ENCODE measurements at places on chromosomes 16 and 17.
A peak's percentile ranks its signal among the peaks of the same experiment; 100 is the strongest.

DNA sequence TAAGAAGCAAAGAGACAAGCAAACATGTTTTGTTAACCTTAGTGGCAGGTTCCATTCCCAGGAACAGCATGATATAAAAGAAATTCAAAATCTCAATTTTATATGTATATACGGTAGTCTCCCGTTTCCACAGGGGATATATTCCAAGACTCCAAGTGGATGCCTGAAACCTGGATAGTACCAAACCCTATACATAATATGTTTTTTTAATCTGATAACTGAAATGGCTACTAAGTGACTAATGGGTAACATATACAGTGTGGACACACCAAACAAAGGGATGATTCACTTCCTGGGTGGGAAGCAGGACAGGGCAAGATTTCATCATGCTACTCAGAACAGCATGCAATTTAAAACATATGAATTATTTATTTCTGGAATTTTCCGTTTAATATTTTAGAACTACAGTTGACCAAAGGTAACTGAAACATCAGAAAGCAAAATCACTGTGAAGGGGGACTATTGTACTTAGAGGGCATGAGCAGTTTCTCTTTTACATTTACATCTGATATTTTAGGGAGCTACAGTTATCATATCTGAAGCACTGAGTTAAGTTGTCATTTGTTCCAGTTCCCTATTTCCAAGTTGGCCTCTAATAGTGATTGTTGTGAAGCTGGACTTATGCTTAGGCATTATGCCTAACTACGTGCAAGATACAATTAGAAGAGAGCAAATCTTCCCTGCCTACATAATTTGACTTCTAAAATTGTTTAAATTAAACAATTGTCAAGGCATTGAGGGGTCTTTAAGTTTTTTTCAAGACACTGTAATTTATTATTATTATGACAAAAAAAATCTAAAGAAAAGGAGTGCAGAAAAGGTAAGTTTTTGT is 34.1 kb upstream of the ABCA6 start:
- peak; percentile 89 for DNase-seq

DNA sequence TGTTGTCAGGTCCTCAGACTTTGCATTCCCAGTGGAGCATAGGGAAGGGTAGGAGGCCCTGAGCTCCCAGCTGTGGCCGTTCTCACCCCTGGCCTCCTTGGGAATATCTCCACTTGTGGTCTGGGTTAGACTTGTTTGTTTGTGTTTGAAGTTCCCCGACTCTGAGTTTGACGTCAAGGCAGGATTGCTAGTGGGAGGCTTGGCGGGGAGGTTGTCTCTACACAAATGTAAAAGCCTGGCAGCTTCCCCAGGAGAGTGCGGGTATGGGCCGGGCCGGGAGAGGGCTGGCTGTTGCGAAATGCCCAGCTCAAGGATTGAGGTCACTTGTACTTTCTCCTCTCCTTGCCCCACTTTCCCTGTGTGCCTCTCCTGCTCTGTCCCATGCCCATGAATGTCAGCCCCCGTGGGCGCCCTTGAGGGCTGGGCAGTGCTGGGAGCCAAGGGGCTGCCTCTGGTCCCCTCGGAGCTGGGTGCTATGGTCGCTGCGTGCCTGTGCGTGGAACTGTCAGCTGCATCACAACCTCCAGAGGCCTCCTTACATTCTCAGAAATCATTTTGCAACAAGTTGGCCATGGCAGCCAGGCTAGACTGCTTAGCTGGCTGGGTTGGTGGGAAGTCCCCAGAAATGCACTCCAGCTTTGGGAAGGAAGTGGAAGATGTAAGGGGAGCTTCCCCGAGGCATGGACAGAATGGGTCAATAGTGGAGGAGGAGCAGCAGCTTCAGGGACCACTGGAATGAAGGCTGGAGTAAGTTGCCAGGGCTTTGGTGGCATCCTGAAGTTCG is 84.3 kb downstream of the KSR1 start:
- DNase-seq = peak; percentile 87

- DNase-seq = no peak
Measured at GRCh38 chr16:85624646-85625045, 11.5 kb downstream of the GSE1 start.

DNA sequence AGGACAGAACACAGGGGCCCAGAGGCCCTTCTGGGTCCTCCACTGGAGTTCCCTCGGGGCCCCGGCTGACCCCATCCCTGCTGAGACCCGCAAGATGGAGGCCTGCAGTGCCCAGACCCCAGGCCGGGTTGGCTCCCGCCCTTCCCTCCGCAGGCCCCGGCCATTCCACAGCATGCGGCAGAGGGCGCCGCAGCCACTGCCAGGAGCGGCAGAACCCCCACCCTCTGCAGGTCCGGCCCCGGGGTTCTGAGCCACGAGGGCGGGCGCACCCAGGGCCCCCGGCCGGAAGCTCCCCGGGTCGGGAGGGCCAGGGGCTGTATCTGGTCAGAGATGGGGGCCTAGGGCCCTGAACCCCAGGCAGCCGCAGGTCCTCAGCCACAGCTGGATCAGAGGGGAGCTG is 2.4 kb upstream of the PERCC1 start:
- peak; percentile 50 for DNase-seq

DNA sequence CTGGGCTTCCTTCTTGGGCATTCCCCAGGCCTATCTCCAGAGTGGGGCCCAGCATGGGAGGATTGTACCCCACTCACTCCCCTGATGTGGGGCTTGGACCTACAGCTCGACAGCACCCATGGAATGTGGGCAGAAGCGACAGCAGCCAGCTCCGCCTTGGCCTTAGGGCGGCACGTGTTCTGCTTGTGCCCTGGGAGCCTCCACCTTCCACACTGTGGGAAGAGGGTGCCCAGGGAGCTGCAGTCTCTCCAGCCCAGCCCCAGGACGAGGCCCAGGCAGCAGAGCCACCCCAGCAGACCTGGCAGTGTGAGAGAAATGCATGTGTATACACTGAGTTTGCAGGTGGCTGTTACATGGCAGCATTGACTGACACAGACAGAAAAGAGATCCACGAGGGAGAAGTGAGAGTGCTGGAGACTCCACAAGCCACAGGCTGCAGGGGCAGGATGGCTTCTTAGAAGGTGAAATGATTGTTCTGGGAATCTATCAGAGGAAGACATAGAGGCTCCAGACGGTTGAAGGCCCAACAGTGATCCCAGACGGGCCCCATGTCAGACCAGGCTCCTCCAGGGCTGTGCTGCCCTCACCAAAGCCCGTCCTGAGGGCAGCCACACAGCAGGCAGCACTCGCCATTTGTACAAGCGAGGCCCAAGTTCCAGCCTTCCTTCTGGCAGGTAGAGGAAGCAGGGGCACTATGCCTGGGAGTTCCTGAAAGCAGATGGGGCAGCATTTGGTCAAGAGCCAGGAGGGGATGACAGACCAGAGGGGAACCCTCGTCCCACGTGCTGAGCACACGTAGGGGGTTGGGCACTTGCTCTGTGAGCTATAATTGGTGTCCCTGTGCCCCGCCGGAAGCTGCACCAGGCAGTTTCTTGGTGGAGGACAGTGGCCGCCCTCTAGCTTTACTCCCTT is 2.8 kb upstream of the DNASE1 start:
- DNase-seq = no peak

- peak; percentile 19 for DNase-seq
Measured at GRCh38 chr17:3914312-3914670, 2.0 kb downstream of the P2RX1 start.

- no peak for DNase-seq
Measured at GRCh38 chr17:46821482-46822387, 3.2 kb upstream of the WNT3 start.

- DNase-seq = no peak
Measured at GRCh38 chr16:53911513-53911912, 207.6 kb downstream of the FTO start.

DNA sequence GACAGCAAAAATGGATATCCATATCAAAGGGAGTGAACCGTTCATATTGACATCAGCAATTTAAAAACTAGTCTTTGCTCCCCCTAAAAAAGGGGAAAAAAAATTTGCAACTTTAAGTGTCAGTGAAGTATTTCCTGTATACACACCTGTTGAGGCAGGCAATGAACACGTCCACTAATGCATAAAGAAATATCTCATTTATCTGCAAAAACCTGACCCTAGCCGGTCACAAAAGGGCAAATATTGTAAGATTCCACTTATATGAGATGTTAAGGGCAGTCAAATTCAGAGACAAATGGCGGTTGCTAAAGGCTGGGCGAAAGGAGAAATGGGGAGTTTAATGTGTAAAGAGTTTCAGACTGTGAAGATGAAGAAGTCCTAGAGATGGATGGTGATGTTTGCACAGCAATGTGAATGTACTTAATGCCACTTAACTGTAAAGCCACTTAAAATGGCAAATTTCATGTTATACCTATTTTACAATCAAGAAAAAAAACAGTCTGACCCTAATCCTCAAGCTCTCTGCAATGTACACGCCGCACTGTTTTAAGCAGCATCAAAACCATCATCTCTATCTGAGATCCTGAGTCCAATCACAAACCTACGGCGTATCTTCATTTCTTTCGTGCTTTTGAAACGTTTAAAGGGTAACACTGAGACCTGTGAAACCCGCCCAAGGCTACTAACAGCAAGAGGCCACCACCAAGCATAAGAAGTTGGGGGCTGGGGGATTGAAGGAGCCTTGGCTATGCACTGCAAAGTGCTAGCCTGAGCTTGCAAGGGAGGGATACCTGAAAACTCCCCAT is 1.1 kb downstream of the PARN start:
- DNase-seq = no peak

GRCh38 chr17:3669085-3669347 is 404 bp downstream of the EMC6 start:
- no peak for DNase-seq

GRCh38 chr16:71956486-71956885 is 43.7 kb downstream of the PKD1L3 start:
- peak; percentile 21 for DNase-seq

DNA sequence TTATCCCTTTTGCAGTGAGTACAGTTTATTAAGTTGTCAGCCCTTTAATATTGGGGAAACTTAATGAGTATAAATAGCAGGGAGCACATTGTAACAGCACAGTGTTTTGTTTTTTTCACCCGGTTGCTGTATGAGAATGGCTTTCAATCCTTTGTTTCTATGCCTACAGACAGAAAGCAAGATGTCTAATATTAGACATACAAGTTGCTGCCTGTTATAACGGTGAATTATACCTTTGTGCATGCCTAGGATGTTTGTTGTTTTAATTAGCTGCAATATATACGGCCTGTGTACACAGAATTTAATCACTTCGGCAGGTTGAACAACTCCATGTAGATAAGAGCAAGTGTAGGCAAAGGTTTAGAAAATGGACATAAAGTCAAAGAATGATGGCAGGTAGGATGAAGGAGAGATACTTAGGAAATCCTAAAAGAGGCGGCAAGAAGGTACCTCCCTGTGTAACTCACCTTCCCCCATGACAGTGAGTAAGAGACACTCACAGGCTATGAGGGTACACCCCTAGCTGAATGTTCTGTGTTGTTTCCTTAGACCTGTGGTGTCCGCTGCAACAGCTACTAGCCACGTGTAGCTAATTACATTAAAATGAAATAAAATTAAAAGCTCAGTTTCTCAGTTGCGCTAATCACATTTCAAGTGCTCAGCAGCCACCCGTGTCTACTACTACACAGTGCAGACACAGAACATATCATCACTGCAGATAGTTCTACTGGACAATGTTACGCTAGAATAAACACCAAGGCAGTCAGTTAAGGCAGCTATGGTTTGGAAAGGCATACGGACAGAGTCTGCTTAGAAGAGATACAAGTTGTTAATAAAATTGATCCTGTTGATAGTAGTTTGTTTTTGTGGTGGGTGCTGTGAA is 10.9 kb downstream of the SLC7A6OS start:
- DNase-seq = no peak

DNA sequence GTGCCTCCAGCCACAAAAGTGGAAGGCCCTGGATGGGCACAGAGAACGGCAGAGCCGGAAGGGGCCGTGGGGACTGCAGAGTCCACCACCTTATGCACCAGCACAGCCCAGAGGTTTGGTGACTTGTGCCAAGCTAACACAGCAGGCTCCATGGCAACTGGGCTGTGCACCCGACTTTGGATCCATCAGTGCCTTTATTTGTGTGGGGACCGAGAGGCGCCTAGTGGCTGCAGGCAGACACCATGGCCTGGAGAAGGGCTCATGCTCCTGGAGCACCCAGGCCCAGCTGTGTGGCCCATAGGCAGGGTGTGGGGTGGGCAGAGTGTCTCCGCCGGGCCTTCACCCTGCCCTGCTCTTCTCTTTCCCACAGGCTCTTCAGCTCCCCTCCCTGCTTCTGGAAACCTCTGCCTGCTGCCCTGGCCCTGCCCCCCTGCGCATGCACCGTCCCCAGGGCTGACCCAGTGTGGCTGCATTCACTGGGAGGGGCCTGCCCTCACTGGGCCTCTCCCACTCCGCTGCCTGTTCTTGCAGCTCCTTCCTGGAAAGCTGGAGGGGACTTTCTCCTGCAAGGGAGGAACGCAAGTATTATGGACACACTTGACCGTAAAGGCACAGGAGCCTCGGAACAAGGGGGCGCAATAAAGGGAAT is 10.1 kb downstream of the C16orf90 start:
- DNase-seq = no peak

All from suppressor macrophage treated with lipopolysaccharide for 1 hour (primary cell).